ENCODE measurements at places on chromosomes 16 and 17. TPM values are rescaled to one million over a fixed set of nuclear protein-coding genes. Genes with fewer than 3 reads are reported as not detected.

DNA sequence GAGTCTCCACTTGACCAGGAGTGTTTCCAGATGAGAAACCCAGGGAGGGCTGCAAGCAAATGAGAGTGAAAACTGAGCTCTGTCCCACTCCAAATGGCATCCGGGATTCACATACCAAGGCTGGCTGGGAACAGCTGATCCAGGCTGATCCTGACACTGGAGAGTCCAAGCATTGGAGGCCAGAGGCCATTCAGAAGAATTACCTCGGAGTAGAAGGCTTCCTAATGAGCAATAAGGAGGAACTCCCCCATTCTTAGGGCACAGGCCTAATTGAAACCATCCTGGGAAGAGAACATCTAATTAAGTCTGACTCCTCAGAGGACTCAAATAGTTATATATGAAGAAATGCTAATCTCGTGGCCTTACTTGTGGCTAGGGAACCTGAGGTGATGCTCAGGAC, 142.8 kb downstream of the PRKCA start:
- DNase-seq: no peak

DNA sequence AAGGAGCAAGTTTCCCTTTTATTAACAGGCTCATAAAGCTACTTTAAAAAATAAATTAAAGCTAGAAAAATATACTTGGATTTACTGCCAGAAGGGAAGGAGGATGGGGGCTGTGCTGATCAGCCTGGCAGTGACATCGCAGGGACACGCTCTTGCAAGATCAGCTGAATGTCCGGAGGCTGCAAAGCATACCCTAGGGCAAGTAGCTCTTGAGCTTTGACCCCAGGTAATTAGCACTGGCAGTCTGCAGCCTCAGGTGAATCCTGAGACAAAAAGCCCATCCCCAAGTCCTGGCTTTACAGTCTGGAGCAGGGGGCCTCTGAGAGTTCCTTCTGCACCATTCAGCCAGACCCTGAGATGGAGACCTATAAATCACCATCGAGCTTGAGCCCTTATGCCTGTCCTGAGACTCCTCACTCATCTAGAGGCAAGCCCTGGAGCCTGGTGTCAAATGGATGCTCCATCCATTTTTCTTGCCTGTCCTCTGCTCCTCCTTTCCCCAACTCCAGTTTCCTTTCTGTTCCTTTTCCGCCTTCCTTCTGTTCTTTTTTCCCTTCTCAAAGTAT, 131.7 kb downstream of the TMEM114 start:
- no peak for DNase-seq

DNA sequence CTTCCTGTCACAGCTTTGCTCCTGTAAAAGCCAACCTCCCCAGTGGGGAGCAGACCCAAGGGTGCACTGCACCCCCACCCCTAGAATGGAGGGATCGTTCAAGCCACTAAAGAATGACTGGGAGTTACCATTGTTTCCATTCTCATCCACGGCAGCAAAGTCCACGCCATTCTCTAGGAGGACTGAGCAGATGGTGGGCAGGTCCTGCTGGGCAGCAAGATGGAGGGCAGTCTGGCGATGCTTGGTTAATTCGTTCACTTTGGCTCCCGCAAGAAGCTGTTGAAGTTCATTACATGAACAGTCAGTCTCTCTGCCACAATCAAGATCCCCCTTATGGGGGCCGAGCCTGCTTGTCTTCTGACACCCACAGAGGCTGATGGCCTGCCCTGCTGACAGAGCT, 30.8 kb downstream of the CYB5D2 start:
- no peak for DNase-seq

- no peak for DNase-seq
These were observed 11.5 kb downstream of the UBALD2 start for GRCh38 chr17:76276461-76277299.

DNA sequence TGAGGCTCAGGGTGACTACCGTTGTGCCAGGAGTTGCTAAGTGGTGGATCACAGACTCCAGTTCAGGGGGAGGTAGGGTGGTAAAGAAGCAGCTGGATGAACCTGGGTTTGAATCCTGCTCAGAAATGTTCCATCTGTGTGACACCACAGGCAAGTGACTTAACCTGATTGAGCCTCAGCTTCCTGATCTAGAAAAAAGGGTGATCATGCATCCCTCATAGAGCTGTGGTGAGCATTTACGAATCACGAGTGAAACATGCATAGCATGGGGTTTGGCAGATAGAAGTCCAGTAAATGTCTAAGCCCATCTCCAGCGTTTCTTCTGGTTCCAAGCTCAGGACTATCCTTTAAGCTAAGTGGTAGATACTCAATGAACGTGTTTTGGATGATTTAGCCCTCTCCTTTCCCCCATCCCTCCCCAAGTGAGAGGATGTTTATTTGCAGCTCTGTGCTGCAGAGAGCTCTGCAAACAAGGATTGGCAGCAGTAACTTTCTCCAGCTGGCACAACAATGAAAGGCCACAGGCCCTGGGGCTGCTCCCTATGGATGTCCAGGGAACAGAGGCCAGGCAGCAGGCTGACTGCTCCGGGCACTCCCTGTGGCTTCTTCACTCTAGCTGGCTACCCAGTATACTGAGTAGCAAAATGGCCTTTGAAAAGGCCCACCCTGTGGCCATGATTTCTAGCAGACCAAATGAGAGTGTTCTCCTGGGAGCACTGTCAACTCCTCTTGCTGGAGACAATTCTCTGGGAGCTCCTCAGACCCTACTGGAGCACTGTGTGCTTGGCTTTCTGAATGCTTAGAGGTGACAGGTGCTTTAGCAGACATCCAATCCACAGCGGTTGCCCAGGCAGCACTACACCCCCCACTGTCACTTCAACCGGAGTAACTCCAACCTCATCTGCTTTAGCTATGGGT, 21.3 kb downstream of the CA4 start:
- no peak for DNase-seq

GRCh38 chr16:87153326-87153725, 163.9 kb downstream of the C16orf95 start:
- no peak for DNase-seq

DNA sequence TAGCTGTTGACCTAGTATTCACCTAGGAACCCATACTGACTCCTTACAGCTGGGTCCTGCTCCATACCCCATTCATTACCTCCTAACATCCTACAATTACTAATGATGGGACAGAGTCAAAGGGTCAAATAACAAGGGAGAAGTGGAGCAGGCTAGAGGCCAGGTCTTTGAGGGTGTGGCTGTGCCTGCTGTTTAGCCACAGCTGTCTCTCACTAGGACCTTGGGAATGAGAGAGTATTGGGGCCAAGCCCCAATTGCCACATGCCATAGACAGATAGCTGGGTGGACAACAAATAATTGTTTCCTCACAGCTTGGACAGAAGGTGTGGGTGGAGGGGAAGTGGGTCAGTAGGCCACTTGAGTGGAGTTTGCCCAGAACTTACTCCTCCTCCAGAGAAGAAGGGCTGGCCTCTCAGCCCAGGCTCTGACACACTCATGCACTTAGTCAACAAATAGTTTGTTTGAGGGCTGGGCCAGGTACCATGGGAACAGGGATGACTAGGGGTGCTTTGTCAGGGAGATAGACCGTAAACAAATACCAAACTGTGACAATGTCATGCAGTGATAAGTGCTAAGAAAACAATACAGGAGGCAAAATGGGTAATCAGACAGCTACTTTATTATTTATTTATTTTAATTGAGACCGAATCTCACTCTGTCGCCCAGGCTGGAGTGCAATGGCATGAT, 10.2 kb upstream of the CENPT start:
- peak; percentile 79 for DNase-seq

Gene IL21R
- 1.4 TPM for total RNA-seq

Gene IRX3
- total RNA-seq: 70.2 TPM

DNA sequence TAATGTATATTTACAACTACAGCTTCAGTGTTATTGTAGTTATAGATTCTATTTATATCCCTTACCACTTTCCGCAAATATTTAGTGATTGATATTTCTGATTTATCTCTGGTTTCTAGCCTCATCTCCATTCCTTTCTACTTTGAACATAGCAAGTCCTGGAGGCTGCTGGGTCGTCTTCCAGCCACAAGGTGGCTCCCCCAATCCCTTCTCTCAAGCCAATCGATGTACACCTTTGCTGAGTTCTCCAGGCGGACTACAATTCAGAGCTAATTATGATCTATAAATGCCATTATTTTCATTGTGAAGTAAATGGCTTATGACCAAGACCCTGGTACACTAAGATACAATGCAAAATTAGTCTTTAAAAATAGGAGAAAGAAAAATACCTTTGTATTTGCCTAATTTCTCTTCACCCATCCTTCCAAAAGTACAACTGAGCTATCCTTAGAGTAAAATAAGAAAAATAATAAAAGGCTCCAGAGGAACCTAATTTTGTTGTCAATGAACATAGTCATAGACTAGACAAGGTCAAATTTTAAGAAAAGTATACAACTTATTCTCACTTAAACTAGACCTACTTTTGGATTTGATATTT, 122.1 kb downstream of the SKAP1 start:
- no peak for DNase-seq

DNA sequence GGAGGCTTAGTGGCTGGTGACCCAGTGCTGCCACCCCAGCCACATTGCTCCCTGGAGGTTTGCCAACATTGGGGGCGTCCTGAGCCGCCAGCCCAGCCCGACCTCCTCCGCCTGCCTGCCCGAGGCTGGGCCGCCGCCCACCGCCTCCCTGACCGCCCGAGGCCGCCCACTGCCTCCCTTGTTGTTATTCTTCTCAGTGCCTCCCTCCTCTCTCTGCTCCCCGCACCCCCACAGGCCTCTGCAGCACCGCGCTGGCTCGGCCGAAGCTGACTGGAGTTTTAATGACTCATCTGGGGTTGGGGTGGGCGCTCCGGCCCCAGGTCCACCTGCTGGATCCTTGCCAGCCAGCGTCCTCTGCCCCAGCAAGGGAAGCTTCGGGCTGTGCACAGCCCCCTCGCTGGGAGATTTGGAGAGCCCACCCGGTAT, 102.5 kb downstream of the RBFOX3 start:
- no peak for DNase-seq

- DNase-seq: no peak
These were observed 47.8 kb downstream of the ARHGAP27 start for GRCh38 chr17:45384789-45385262.

GRCh38 chr17:49258394-49258793, 27.8 kb upstream of the PHOSPHO1 start:
- DNase-seq: no peak

- DNase-seq: no peak
These were observed 12.4 kb upstream of the SLC25A19 start for GRCh38 chr17:75301502-75302206.

Gene PPP1R27
- 0.32 TPM for total RNA-seq

- peak; percentile 94 for DNase-seq
These were observed 13.7 kb downstream of the RARA start for GRCh38 chr17:40322358-40323315.

DNA sequence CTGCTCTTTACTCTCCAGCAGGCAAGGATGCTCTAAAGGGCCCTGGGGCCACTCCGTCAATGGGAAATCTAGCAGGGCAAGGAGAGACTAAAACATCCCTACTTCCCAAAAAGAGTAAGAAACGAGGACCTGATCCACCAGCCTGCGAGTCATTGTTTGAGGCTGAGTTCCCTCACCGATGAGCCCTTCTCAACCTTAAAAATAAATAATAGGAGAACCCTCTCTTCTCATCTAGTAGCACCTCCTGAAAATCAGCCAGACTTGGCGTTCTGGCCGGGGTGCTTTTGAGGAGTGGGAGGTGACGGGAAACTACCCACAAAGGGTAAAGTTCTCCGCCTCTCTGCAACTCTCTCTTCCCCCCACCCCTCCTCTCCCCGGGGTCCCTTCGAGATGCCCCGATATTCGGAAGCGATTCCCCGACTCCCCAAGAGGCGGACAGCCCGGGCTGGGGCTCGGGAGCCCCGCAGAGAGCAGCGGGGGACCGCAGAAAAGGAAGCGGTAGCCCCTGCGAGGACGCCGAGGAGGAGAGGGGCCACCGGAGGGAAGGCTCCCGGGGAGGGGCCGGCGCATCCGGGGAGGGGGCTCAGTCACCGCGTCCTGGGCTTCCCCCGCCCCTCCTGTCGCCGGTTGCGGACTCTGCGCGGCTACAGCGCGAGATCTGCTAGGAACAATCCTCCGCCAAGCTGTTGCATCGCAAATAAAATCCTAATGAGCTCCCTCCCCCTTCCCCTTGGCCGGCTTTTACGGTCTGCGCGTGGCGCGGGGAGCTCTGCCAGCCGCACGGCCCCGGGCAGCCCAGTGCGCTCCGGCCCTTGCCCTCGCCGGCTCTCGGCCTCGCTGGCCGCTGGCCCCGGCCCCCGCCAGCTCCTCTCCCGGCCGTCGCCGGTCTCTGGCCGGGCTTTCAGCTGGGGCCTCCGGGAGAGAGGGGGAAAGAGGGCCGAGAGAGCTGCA, 1.3 kb downstream of the HOXB9 start:
- no peak for DNase-seq

DNA sequence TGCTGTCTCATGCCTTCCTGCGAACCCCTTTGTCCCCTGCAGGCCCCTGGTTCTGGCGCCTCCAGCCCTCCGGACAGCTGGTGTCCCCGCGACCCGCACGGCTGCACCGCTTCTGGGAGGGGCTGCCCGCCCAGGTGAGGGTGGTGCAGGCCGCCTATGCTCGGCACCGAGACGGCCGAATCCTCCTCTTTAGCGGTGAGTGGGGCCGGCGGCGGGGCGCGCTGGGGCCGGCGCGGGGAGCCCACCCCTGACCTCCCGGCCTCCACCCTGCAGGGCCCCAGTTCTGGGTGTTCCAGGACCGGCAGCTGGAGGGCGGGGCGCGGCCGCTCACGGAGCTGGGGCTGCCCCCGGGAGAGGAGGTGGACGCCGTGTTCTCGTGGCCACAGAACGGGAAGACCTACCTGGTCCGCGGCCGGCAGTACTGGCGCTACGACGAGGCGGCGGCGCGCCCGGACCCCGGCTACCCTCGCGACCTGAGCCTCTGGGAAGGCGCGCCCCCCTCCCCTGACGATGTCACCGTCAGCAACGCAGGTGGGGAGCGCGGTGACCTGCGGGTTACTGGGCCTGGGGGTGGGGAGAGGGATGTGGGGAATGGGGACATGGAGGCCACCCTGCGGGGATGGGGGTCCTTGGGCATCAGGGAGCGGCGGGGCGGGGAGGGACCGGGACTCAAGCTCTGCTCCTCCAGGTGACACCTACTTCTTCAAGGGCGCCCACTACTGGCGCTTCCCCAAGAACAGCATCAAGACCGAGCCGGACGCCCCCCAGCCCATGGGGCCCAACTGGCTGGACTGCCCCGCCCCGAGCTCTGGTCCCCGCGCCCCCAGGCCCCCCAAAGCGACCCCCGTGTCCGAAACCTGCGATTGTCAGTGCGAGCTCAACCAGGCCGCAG, 7.1 kb upstream of the IL32 start:
- DNase-seq: peak; percentile 86

GRCh38 chr16:83973581-83974385, 5.7 kb downstream of the NECAB2 start:
- DNase-seq: no peak

Gene ADORA2B
- 1.3 TPM for total RNA-seq

- DNase-seq: no peak
These were observed 2.9 kb downstream of the E4F1 start for GRCh38 chr16:2226245-2226793.

Gene SRL
- total RNA-seq: 400 TPM

Gene SNX20
- 0.75 TPM for total RNA-seq

Gene SEZ6L2
- 1.2 TPM for total RNA-seq

DNA sequence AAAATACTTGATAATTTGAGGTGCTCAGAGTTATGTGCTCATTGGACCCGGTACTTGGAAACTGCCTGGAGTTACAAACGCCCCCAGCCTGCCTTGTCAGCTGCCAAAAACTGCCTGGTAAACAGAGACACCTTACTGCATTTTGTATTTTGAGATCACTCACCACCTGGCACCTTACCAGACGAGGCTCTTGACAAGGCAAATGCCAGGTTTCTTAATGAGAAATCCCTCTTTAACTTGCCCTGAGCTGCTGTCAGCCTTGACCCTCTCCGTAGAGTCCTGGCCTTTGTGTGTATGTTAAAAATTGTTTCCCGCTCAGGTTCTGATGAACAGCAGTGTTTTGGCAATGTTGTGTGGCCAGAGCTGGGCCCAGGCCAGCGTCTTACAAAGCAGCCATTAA, 28.8 kb downstream of the SYT17 start:
- DNase-seq: no peak

Gene SGCA
- 159 TPM for total RNA-seq

Measured in cardiac septum (tissue), 1 donor.